ENCODE measurements at places on chromosomes 1 and 21.

- DNase-seq: no peak
Measured at GRCh38 chr1:30450818-30451233, 272.6 kb downstream of the MATN1 start.

DNA sequence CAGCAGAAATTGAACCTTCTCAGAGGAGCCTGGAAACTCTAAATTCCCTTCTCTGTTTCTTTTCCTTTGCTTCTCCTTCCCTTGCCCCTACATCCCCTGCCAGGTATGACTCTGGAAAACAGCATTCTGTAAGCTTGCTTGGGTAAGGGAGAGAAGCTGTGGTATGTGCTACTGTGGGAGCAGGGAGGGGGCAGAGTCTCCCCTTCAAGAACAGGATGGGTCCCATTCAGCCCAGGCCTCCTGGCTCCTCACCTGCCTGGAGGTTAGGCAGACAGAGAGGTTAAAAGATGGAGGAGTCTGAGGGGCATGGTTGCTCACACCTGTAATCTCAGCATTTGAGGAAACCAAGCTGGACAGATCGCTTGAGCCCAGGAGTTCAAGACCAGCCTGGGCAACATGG lies 40.6 kb upstream of the UBE2U start:
- DNase-seq: no peak

DNA sequence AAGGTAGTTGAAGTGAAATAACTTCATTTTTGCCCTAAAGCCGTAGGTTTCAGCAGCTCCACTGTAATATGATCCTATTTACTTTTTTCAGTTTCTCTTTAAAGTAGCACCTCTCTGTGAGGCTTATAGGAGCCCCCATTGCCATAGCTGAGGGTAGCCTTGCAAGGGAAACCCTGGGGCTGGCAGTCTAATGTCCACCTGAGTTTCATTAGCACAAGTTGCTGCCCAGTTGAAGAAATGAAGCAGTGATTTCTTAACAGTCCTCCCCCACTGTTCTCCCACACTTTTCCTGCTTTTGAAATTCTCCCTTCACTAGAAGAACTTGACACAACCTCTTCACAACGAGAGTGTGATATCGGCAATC lies 1.5 kb downstream of the HMCN1 start:
- no peak for DNase-seq

GRCh38 chr1:36268981-36269380 lies 37.2 kb upstream of the SH3D21 start:
- no peak for DNase-seq
